Ovary (tissue), 10 donors: ENCODE measurements at places on chromosomes 11 and 22. TPM values are rescaled to one million over a fixed set of nuclear protein-coding genes. Genes with fewer than 3 reads are reported as not detected.

GRCh38 chr22:48319321-48320047 is 1508.2 kb downstream of the BRD1 start:
- peak; percentile 10 for DNase-seq

The NFAM1 gene
- 0.36 TPM for total RNA-seq

- DNase-seq: no peak
Measured at GRCh38 chr22:24304062-24304675, 33.5 kb downstream of the SPECC1L start.

DNA sequence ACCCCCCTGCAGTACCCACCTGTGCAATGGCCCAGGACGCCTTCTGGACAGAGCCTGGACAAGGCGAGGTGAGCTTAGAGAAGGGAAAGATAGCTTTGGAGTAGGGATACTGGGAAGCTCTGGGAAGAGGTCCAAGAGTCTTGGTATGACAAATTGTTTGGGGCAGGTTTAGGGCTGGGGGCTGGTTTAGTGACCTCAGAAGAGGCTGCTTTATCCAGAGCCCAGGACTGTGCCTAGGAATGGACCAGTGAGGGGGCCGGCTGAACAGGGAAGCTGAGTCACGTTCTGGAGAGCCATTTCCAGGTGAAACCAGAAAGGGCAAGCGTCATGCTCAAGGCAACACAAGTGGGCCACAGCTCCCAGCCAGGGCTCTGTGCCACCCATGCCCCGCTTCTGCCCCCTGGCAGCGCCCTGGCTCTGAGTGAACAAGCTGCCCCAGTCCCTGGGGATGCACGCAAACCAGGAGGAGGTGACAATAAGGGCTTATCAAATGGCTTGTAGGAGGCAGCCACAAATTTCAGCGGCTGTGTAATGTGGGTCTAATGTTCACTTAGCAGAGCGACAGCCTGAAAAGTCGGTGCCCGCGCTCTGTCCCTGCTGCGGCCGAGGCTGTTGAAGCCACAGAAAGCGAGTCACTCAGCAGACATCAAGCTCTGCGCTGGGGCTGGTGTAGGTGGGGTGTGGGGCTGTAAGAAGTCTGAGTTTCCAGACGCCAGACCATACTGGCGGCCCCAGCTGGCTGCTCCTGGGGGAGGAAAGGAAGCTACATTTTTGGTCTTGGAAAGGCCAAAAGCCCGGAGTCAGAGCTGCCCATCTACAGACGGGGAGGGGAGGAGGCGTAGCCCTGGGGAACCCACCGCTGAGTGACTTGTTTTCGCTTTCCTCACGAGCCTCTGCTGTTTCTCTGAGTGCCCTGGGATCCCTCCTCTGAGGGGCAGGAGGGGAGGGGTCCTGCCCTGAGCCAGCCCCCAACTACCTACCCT is 18.3 kb upstream of the SYT7 start:
- DNase-seq: peak; percentile 68

DNA sequence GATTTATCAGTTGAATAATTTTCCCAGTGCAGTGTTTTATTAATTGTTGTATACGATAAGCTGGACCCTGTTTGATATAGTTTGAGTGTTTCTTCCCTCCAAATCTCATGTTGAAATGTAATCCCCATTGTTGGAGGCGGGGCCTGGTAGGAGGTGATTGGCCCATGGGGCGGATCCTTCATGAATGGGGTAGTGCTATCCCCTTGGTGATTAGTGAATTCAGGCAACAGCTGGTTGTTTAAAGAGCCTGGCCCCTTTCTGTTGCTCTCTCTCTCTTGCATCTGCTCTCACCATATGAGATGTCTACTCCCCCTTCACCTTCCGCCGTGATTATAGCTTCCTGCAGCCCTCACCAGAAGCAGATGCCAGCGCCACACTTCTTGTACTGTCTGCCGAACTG is 1.5 kb downstream of the OR5A1 start:
- DNase-seq: no peak

DNA sequence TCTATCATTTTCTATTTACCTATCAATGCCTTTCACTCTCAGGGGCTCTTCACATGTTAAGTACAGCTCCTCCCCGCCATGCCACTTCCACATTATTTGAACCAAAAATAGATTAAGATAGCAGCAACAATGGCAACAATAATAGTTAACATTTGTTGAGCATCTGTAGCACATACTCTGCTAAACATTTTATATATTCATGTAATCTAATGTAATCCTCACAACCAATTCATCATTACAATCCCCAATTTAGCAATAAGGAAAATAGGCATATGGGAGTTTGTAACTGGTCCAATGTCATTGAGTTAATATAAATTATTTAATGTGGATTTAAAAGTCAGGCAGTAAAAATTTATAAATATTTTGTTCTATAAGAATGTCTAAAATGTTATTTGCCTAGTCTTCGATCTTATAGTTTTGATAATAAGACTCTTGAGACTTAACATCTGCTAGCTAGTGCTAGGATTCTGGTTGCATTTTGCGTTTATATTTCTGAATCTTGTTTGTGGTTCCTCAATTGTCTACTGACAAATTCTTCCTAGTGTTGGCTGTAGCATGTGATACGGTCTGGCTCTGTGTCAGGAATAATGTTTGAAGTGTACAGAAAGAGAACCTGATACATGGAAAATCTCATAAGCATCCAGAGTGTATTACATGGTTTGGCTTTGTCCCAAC is 621.5 kb upstream of the LUZP2 start:
- no peak for DNase-seq

- no peak for DNase-seq
Measured at GRCh38 chr22:38467438-38467903, 425 bp upstream of the KDELR3 start.

GRCh38 chr11:61089806-61090491 is 12.3 kb upstream of the CD5 start:
- DNase-seq: no peak

- DNase-seq: no peak
Measured at GRCh38 chr11:34653031-34653430, 32.1 kb downstream of the EHF start.

DNA sequence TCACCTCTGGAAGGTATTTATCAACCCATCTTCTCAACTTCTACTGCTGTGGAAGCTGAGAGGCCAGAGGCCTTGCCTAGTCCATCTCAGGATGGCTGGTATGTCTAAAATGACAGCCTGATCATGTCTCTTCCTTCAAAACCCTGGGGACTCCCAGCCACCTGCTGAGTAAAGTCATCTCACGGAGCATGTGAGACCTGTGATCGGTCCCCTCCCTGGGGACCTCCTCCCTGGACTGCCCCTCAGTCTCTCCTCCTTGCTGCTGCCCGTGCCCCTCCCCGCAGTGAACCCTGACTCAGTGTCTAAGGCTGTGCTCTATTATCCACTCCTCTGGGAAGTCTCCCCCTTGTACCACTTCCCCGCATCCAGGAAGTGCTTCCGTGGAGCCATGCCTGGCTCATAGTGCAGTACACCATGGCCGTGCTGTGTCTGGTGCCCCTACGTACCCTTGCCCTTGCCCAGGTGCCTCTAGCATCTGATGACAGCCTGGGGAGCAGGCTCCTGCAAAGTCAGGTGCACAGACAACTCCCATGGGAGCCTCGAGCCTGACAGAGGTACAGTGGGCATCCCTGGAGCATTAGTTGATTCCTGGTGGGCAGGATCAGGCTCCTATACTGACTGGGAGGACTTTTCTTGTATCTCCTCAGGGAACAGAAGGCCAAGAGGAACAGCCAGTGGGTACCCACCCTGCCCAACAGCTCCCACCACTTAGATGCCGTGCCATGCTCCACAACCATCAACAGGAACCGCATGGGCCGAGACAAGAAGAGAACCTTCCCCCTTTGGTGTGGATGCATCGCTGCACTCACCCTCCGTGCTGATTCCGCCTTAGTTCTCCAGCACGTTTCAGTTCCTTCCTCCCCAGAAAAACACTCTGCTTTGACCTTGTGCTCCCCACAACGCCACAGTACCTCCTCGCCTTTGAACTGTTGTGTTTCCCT is 13.8 kb downstream of the SMARCB1 start:
- DNase-seq: no peak

DNA sequence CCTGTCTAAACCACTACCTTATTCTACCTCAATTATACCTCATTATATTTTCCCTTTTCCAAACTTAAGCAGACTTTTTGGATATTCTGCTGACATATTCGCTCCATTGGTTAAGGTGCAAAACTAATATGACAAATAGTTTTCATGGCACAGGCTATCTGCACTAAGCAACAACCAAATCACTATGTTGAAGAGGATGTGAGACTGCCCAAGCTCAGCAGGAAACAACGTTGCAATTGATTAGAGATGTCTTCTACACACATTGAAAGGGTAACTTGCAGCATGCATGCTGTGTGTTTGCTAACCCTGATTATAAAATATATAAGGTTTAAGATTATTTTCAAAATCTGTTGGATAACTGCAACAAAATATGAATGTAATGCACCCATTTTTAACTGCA is 61.6 kb downstream of the STK33 start:
- no peak for DNase-seq

DNA sequence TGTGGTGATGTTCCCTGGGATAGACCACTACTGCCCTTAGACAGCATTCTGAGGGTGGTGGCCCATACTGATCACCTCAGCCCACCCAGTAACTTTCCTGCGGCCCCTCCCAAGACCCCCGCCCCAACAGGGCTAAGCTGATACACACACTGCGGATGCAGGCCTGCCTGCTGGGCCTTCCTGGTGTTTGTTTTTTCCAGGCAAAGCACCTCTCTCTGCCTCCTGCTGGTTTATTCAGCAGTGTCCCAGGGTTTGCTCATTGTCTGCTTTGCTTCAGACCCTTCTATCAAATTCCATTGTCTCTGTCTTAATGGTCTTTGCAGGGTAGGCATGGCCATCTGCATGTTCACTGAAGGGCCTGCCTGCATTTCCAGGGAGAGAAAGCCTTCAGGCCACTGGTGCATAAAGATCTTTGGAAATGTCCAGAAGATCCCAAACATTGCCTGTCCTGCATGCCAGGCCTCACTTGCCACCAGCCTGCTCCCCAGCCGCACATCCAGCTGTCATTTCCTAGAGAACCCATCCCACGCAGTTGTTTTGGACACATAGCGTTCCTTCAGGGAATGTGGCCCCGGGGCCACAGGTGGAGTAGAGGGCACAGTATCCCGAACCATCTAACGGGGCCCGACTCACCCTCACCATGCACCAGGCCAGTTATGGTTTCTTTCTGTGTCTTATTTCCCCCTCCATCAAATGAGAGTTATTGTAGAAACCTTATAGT is 50.2 kb downstream of the BCR start:
- no peak for DNase-seq

The SAA4 gene
- total RNA-seq: not detected

DNA sequence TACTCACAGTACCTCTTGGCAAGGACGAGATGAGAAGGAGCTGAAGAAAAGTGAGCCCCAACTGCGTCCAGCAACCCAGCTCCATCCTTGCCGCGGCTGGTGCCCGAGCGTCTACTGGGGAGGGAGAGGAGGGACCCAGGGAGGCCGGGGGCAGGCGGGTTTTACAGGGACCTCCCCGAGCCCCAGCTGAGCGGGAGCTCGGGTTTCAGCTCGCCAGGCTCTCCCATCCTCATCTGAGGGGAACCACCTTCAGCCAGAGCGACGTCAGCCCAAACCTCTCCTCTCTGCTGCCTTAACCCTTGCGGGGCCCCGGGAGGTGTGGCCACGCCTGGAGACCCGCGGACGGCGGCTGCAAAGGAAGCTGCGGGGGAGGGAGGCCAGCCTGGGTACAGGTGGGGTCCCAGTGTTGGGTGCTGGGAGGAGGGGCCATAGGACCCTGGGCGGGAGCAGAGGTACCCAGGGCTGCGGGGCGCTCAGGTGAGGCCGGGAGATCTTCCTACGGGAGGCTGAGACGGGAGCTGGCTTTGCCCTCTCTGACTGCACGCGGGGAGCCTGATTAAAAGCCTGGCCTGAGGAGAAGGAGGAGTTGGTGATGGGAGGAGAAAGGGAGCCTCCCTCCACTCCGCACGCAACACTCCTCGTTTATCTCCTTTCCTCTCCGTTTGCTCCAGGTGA is at the start of gene PAMR1:
Gene PAMR1, minus strand, starts transcription at position 116 of the 675 bp plus-strand sequence. Its CDS starts 31 bp downstream, at position 85.
- DNase-seq: no peak

DNA sequence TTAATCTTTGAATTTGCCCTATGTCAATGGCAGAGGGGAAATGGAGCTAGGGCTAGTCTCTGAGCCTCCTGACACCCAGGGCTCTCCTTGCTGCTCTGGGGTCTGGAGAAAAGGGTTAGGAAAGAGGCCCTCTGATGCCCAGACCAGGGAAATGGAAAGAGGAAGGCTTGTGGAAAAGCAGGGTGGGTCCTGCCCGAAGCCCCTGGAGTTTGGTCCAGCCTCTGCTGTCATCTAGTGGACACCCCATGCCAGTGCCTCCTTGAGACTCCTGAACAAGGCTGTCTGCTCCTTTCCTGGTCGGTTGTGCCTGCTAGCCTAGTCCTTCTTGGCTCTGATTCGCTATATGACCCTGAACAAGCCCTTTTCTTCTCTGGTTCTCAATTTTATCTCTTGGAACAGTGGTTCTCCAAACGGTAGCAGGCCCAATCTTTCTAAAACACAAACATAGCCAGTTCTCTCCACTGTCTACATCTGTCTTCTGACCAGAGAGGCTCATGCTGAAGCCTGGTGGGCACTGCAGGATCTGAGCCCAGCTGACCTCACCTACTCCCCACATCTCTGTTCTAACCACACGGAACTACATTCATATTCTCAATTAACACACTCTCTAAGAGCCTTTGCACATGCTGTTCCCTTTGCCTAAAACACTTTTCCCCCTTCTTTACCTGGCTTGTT is 8.8 kb upstream of the PLA2G3 start:
- DNase-seq: peak; percentile 72

The SPCS2 gene
- total RNA-seq: 123 TPM

The APOA4 gene
- not detected for total RNA-seq

GRCh38 chr11:95725196-95725595 is 64.4 kb downstream of the FAM76B start:
- DNase-seq: no peak

DNA sequence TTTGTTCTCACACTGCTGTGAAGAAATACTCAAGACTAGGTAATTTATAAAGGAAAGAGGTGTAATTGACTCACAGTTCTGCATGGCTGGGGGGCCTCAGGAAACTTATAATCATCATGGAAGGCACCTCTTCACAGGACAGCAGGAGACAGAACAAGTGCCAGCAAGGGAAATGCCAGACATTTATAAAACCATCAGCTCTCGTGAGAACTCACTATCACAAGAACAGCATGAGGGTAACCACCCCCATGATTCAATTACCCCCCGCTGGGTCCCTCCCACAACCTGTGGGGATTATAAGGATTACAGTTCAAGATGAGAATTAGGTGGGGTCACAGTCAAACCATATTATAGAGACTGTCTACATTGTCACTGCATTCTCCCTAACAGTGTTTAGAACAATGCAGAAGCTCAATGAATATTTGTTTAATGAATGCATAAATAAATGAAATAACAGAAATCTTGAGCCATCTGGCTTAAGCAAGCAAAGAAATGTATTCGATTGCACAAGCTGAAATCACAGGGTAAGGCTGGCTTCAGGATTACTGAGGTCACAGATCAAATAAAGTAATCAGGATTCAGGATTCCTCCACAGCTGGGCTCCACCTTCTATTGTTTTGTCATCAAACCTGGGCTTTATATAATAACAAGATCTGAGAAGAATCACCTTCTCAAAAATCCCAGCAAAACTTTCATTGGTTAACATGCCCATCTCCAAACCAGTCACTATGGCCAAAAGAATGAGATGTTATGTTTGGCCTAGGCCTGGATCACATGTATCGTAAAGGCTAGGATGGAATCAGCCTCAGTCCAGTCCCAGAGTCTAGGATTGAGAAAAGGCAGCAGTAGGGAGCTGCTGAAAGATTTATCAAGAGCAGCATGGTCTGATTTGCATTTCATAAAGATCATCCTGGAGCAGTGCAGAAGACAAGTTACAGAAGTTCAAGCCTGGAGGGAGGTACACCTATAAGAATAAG is 137.8 kb upstream of the UBASH3B start:
- DNase-seq: no peak

The CARD10 gene
- 6.4 TPM for total RNA-seq

The SCGB1A1 gene
- not detected for total RNA-seq
